ENCODE measurements at places on chromosomes 5 and 9.

- no peak for DNase-seq
Observed at GRCh38 chr9:128995791-128996190, 32.3 kb downstream of the SH3GLB2 start.

DNA sequence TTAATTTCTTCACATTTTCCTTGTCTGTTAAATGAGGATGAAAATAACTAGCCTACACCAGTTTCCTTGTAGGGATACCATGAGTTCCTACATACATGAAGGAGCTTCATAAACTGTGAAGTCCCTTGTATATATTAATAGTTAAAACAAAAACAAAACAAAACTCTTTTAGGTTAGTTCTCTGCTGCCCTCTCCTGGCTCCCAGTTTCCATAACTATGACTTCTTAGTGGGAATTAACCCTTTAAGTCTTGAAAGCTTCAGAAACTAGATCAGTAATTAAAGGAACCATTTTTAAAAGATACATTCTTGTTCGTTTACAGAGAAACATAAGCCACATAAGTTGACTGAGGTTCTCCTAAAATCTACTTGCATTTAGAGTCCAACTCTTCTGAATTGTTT is 500.0 kb upstream of the C9orf72 start:
- peak; percentile 8 for DNase-seq

DNA sequence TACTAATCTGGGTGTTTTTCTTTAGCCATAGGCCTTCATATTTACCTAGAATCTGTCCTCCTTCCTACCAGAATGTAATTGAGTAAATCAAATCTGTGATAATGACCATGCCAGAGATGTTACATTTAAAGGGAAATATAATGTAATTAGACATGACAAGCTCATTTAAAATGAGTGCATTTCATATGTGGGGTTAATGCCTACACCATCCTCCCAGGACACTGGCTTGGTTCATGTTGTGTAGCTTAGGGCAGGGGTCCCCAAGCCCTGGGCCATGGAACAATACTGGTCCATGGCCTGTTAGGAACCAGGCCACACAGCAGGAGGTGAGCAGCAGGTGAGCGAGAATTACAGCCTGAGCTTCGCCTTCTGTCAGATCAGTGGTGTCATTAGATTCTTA is 276.9 kb upstream of the DAP start:
- DNase-seq = no peak

DNA sequence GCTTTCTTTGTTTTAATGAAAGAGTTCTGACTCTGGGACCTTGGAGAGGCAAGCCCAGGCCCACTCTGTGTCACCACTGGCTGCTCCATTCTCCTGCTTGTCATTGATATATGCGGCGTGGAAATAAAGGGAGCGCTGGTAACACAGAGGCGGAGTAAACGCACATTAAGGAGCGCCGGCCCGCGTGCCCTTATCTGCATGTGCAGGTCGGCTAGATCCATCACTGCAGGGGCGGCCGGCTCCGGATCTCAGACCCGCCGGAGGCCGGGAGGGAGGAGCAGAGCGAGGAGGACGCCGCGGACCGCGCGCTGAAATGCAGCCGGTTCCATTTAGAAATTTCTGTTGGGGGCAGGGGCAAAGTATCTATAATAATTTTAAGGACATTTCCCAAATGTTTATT is 70.8 kb downstream of the MRPL36 start:
- no peak for DNase-seq

GRCh38 chr5:139901251-139901575 is 105.6 kb downstream of the PSD2 start:
- DNase-seq = no peak

GRCh38 chr5:176788941-176789872 is 21.2 kb upstream of the UNC5A start:
- no peak for DNase-seq

DNA sequence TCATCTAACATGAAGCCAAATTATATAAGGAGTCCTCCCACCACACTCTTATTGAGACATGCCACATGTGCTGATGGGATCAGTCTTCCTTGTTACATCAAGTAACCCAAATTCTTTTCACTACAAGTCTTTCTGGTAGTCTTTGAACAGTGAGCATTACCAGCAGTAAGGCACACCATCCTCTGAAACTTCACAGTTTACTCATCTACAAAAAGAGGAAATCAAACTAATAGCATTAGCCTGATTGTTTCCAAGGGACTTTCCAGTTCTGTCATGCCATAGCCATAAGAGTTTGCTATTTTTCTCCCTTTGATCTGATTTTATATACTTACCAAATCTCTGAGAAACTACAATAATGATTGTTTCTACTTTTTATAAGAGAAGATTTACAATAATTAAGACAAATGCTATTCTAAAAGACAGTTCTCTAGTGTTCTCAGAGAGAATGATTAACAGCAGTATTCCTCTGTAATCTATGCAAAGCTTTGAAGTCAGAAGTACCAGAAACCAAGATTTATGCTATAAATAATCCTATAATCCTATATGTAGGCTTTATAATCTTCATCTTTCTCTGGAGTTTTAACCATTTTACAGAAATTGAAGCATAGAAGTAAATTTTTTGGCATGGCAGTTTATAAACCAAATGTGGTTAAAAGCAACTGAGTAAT is 166.2 kb upstream of the ACO1 start:
- no peak for DNase-seq

GRCh38 chr5:110880413-110880812 is 141.6 kb downstream of the SLC25A46 start:
- no peak for DNase-seq

DNA sequence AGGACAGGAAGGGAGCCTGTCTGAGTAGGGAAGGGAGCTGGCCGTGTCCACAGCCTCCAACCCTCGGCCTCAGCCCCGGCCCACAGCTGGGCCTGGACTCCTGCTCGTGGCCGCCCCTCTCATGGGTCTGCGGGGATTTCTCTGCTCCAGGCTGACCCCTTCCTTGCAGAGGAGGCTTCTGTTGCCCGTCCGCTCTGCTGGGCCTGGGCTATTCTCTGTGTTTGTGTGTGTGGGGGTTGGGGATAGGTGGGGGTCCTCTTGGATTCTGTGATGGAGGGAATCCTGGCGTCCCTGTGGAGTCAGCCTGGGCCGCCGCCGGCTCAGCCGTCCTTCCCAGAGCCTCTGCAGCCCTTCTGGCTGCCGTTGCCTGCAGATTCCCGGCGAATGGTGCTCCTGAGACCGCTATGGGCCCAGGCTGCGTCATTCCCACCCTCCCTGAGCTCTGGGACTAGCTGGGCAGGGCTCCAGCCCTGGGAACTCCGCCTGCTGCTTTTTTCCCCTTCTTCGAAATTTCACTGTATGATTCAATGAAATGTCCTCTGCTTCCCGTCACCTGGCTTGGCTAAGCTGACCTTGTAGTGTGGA is 64.2 kb downstream of the FGF18 start:
- DNase-seq = no peak

- DNase-seq = no peak
Observed at GRCh38 chr5:113806250-113806649, 292.8 kb downstream of the YTHDC2 start.

DNA sequence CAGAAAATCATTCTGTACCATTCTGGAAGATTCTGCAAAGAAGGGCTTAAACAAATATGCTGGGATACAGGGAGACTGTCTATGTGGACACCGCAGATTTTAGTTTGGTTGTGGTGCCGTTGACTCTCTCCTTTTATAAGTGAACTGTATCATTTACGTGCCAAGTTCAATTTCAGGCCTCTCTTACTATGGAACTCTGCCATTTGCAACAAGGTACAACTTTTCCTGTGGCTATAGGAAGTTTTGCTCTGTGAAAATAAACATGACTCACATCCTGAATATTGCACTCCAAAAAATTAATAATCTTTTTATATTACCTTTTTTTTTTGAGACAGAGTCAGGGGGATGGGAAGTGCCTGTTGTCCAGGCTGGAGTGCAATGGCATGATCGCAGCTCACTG is 29.7 kb upstream of the CSNK1G3 start:
- no peak for DNase-seq

- DNase-seq = no peak
Observed at GRCh38 chr5:109833946-109834345, 144.2 kb downstream of the MAN2A1 start.

DNA sequence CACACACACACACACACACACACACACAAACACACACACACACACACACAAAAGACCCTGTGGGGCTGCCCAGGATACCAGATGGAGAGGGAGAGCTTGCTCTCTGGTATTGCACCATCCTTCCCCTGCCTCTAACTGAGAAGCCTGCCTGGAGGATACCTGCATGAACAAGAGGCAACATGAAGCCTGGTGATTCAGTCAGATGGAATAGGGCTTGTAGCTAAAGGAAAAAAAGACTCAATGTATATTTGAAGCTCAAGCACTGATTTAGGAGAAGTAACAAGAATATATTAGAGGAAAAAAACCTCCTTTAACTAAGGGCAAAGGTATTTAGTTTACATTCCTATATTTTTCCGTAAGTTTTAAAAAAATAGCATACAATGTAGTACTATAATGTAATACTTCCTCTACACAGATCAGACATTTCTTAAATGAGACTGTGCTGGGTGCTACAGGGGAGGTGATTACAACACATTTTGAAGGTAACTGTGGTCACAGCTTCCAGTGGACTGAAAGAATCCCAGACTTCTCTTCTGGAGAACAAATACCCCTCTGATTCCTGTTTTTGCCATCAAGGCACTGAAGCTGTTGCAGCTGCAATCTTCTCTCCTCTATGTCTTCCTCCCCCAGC is 169.3 kb downstream of the DCP2 start:
- no peak for DNase-seq

DNA sequence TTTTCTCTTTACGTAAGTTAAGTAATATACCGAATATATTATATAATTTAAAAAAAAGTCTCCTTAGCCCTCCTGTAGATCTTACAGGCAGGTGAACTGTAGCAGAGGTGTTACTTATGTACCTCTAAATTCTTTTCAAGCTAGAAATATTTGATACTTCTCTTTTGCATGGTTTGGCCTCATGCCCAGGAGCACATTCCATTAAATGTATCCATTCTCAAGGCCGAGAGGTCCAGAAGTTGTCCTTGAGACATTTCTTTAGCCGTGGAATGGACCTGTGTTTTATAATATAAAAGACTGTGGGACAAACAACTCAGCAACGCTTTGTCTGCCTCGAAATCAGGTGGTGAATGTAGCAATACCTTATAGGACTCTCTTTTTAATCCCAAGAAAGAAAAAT is 184.5 kb downstream of the TRIO start:
- no peak for DNase-seq

DNA sequence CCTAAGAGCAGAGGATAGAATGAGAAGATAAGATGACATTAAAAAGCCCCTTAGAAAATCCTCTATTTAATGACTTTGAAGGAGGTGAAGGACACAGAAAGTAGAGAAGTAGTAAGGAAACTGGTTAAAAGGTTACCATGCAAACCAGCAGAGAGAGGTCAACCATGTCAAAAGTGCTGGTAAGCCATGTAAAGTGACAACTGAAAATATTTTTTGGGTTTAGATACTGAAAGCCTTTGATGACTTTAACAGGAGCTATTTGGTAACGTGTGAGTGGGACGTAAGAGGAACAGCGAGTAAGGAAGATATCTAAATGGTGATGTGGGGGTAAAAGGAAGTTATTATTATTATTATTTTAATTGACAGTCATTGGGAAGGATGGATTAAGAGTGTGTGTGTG is 56.9 kb downstream of the MACIR start:
- DNase-seq = no peak

- no peak for DNase-seq
Observed at GRCh38 chr5:131999441-132000240, 11.8 kb downstream of the ACSL6 start.

DNA sequence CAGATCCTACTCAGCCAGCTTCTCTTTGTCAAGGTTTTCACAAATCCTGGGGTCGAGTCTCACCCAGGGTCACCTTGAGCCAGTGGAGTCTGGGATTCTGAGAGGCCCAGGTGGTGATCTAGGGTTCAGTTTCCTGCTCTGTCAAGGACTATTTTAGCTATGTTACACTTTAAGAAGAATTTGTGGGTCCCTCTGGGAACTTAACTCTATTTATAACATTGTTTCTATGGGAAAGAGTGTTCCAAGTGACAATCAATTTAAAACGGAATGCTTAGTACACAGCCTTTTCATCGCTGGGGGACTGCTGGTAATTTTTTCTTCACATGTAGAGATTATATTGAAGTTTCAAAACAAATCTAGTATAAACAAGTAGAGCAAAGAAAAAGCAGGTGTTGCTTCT is 26.9 kb upstream of the TMEM252 start:
- no peak for DNase-seq

DNA sequence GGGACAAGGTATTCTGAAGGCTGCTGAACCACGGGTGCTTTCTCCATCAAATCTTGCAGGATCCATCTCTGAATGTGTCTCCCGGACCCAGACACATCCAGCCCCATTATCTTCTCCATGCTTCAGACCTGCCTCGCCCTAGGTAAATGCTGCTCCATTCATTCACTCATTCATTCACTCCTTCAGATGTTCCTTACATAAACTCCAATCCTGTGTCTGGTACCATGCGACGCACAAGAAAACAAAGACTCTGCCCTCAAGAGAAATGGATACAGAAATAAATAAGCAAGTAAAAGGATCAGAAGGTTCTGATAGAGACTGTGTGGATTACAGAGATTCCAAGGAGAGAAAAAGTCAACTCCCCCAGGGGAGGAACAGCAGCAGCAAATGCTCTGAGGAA is 7.9 kb upstream of the PSMB7 start:
- DNase-seq = no peak

DNA sequence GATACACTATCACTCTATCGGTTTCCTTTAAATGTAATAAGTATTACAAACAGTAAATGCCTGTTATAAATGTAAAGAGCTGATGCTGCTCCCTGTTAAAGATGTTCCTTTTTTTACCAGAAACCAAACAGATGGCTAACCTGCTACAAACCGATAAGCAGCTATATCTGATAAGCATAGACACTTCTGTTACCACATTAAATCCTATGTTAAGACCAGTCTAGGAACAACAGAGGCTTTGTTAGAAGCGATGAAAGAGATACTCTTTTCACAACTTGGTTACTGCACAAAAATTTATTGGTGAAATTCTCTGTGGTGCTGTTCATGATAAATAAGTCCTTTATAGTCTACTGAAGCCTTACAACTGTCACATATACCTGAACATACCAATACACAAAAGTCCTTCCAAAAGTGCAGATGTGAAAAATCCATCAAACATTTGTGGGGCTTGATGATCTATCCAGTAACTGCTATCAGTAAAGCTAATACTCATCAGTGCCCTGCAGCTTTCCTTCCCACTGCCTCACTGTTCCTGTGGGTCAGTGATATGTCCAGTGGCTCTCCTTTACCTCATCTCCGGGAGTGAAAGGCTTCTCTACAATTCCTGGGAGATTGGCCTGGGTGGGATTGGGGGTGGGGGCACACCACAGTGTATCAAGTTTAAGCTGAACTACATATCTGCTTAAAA is 25.8 kb upstream of the PRXL2C start:
- no peak for DNase-seq

DNA sequence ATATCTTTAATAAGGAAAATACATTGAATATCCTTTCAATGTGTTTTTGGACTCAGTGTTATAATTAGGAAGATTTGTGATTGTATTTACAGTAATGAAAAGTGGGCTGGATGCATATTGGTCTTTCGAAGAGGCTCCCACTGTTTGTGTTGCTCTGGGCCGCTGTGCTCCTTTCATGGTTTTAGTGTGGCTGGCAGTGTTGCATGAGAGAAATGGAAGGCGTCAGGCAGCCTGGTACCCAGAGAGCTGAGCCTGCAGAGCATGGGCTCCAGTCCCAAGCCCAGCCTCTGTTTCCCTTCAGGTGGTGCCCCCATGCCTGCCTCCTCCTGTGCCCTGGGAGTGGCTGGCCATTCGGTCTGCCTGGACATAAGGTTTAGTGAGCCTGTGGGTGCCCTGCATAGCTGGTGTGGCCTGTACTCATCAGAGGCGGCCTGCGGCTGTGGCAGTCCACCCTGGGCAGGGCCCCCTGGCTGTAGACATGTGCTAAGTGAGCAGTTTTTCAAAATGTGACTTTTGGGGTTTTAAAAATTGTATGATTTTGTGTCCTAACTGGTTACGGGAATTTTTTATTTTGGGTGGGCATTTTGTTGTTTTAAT is 27.4 kb upstream of the FAM120AOS start:
- no peak for DNase-seq

Measured in NCI-H187 (cell line).